ENCODE measurements at places on chromosomes 2 and 18.
A peak's percentile ranks its signal among the peaks of the same experiment; 100 is the strongest.

DNA sequence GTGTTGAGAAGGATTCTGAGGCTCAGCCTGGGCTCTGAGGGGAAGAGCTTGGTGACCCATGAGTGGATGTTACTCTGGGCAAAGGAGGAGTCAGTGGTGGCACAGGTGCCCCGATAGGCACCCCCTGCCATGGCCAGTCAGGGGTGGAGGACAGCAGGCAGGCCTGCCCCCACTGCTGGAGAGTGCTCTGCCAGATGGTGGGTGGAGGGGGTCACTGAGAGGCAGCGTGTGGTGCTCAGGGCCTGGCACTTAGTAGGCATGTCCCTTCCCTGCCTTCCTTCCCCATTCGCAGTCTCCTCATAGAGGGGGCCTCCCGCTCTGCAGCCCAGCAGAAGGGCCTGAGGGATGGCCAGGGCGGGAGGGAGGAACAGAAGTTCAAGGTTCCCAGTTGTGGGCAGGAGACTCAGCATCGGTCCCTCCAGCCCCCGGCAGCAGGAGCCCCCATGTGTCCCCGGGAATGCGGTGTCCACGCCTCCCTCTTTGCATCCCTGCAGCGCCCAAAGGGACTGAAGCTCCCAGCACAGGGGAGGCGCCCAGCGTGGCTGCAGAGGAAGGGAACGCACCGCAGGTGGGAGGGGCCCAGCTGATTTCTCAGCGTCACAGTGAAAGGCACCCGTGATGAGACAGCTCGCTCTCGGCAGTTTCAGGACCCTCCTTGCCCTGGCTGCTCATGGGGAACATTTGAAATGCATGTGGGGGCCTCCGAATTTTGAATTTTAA, 5.7 kb upstream of the SNED1 start:
- H3K4me3 ChIP-seq, result no peak overlapping the region
- DNase-seq, result no peak
- no peaks in the 10 kb centered on the region for H3K36me3 ChIP-seq
- H3K27me3 ChIP-seq, result no peaks in the 10 kb centered on the region

DNA sequence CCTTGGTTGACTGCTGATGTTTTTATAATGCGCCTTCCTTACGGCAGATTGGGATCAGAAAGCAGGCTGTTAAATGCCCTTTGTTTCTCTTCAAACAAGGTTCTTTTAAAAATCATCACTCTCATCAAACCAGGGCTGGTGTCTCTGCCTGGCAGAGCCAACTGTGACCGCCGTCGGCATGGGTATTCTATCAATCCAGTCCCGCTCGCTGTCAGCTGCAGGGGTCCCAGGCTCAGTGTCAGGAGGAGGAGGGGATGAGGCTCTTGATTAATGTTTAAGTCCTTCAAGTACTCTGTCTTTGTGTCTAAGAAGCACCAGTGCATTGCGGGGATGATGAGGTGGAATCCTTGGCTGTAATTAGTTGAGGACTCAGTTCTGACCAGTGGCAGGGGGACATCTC, 348.1 kb downstream of the RNF144A start:
- H3K4me1 ChIP-seq, result no peaks in the 10 kb centered on the region
- H3K4me3 ChIP-seq, result no peak overlapping the region
- no peaks in the 10 kb centered on the region for H3K27me3 ChIP-seq
- no peak for DNase-seq
- no peak overlapping the region for H3K27ac ChIP-seq

GRCh38 chr2:31267437-31268120, 33.6 kb downstream of the EHD3 start:
- H3K27me3 ChIP-seq, result no peaks in the 10 kb centered on the region
- no peak for DNase-seq
- no peaks in the 10 kb centered on the region for H3K4me1 ChIP-seq
- H3K36me3 ChIP-seq, result no peaks in the 10 kb centered on the region
- H3K27ac ChIP-seq, result no peak overlapping the region

DNA sequence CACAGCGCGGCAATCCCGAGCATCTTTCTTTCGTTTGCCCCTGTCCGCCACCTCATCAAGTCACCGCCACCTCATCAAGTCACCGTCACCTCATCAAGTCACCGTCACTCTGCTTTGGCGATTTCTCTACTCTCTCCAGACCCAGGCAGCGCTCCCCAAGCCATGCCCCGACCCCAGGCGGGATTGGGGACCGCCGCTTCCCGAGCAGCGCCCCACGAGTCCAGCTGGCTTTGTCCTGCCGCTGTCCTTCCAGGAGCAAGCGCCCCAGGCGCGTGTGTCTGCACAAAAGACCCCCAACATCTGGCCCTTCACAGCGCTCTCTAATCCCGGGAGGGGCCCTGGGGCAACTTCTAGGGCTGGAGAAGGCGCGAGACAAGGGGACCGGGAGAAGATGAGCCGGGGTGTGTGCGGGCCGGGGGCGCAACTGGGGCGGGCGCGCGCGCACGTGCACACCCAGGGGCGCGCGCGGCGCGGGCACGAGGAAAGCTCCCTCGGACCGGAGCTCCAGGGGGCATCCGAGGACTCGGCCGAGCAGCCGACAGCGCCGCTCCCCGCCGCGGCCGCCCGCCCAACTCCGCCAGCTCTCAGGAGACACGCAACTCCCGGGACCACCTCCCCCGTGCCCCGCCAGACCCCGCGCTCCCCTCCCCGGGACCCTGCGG, 633 bp upstream of the RNF152 start:
- peak overlapping the region; percentile 83 for H3K27ac ChIP-seq
- no peaks in the 10 kb centered on the region for H3K36me3 ChIP-seq
- H3K4me1 ChIP-seq, result peaks cover 21% of the 10 kb centered on the region
- DNase-seq, result peak; percentile 85
- H3K27me3 ChIP-seq, result no peaks in the 10 kb centered on the region
- H3K4me3 ChIP-seq, result peak overlapping the region; percentile 99

DNA sequence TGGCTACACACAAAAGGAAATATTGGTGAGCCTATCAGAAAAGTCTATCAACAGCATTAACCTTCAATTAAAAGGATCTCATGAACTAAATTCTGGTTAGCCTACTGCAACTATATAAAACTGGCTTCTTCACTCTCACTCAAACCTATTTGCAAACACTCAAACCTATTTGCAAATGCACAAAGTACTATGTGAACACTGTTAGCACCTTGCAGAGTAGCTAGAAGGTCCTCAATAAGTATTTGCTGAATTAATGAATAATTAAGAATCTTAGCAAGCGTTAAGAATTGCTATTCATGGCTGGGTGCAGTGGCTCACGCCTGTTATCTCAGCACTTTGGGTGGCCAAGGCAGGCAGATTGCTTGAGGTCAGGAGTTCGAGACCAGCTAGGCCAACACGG, 150.3 kb downstream of the DTNB start:
- no peaks in the 10 kb centered on the region for H3K36me3 ChIP-seq
- peaks cover 3% of the 10 kb centered on the region for H3K4me1 ChIP-seq
- no peak for DNase-seq

DNA sequence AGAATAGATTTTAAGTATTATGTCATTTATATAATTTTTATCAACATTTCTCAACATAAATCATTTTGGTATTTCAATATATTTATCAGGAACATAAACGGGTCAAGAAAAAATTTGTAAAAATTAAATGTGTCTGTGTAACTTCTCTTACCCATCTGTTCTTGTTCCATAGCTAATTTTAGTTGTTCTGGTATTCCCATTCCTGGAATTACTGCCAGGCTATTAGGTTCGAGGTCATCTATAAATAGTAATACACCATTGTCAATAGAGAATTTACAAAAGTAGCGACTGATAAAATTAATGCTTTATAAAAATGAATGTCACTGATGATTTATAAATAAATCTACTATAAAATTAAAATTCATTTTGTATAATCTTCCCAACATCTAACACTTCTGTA, 21.5 kb downstream of the SFT2D3 start:
- DNase-seq, result no peak
- H3K4me1 ChIP-seq, result no peaks in the 10 kb centered on the region
- H3K27me3 ChIP-seq, result no peaks in the 10 kb centered on the region
- no peak overlapping the region for H3K4me3 ChIP-seq
- no peak overlapping the region for H3K27ac ChIP-seq

GRCh38 chr2:241190291-241190981, 2.0 kb downstream of the ANO7 start:
- H3K27me3 ChIP-seq, result no peaks in the 10 kb centered on the region
- no peak overlapping the region for H3K27ac ChIP-seq
- H3K36me3 ChIP-seq, result no peaks in the 10 kb centered on the region
- no peak for DNase-seq
- peaks cover 4% of the 10 kb centered on the region for H3K4me1 ChIP-seq

- peaks cover 96% of the 10 kb centered on the region for H3K27me3 ChIP-seq
- peaks cover 22% of the 10 kb centered on the region for H3K4me1 ChIP-seq
- peak; percentile 75 for DNase-seq
- H3K27ac ChIP-seq, result no peak overlapping the region
- no peak overlapping the region for H3K4me3 ChIP-seq
Observed at GRCh38 chr18:903701-904100, 970 bp upstream of the ADCYAP1 start.

DNA sequence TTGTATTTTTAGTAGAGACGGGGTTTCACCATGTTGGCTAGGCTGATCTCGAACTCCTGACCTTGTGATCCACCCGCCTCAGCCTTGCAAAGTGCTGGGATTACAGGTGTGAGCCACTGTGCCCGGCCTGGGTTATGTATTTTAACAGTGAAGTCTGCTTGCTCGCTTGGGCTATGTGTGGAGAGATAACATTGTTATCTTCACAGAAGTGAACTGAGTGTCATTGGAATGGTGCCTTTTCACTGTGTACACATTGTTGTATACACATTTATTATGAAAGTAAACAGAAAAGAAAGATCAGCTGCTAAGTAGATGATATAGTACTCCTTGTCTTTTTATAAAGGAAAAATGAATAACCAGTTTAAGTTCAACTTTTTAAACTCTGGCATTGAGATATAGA, 30.4 kb downstream of the RNF138 start:
- no peak for DNase-seq
- no peaks in the 10 kb centered on the region for H3K27me3 ChIP-seq
- H3K27ac ChIP-seq, result no peak overlapping the region
- H3K4me3 ChIP-seq, result no peak overlapping the region

DNA sequence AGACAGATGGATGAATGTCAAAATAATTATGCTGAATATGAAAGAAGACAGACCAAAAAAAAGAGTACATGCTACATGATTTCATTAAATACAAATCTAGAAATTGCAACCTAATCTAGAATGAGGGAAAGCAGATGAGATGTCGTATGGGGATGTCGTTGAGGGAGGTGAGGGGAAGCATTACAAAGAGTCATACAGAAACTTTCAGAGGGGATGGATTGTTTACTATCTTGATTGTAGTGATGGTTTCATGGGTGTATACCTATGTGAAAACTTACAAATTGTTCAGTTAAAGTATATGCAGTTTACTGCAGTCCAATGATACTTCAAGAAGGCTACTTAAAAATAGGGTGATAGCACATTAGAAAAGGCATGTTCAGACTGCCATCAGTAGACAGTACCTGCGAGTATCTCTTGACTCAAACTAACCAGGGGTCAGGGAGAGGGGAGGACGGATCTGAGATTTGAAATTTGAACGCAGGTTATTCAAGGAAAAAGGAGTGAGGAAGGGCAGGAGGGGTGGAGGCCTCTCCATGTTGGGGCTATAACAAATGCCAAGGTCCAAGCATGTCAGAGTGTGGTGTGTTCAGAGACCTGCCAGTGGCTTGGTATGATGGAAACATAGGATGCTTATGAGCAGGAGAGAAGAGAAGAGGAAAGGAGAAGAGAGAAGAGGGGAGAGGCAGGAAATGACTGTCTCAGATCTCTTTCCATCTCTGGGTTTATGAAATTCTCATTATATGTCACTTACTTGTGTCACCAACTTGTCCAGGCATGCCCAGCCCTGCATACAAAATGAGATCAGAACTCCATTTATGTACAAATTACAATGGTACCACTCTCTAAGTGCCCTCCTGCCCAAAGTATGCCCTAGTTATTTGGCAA, 257.3 kb upstream of the CXCR4 start:
- no peak overlapping the region for H3K27ac ChIP-seq
- DNase-seq, result no peak
- H3K4me3 ChIP-seq, result no peak overlapping the region

DNA sequence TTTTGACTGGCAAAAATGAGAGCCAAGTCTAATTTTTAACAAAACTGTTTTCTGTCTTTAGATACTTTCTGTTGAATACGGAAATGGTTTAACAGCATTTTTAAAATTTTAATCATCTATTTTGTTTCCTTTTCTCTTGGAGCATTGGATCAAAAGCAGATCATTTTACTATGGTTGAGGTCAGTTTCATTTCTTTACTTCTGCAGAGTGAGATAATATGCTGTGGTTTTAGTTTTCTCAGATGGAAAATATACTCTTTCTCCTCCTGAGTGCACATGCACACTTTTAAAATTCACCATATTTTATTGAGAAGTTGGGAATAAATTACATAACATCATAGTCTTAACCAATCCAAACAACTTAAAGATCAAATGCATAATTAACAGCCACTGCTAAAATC, 283.3 kb downstream of the SLC8A1 start:
- H3K4me3 ChIP-seq, result no peak overlapping the region
- H3K4me1 ChIP-seq, result peaks cover 5% of the 10 kb centered on the region
- no peak for DNase-seq
- no peaks in the 10 kb centered on the region for H3K27me3 ChIP-seq
- no peak overlapping the region for H3K27ac ChIP-seq

- no peak for DNase-seq
- H3K27ac ChIP-seq, result no peak overlapping the region
- H3K4me3 ChIP-seq, result no peak overlapping the region
- no peaks in the 10 kb centered on the region for H3K4me1 ChIP-seq
- no peaks in the 10 kb centered on the region for H3K27me3 ChIP-seq
- H3K36me3 ChIP-seq, result no peaks in the 10 kb centered on the region
Observed at GRCh38 chr2:233085037-233085838, 25.1 kb downstream of the INPP5D start.

GRCh38 chr2:102056079-102056581, 64.4 kb downstream of the IL1R2 start:
- DNase-seq, result no peak
- H3K4me3 ChIP-seq, result no peak overlapping the region
- no peaks in the 10 kb centered on the region for H3K27me3 ChIP-seq
- H3K36me3 ChIP-seq, result no peaks in the 10 kb centered on the region

- no peak for DNase-seq
- no peaks in the 10 kb centered on the region for H3K36me3 ChIP-seq
- no peaks in the 10 kb centered on the region for H3K27me3 ChIP-seq
- H3K4me1 ChIP-seq, result no peaks in the 10 kb centered on the region
- H3K4me3 ChIP-seq, result no peak overlapping the region
- H3K27ac ChIP-seq, result no peak overlapping the region
Observed at GRCh38 chr2:219831957-219832356, 204.5 kb downstream of the SLC4A3 start.
